Fibroblast of skin of scalp (primary cell): ENCODE measurements at places on chromosomes 16 and 17.

DNA sequence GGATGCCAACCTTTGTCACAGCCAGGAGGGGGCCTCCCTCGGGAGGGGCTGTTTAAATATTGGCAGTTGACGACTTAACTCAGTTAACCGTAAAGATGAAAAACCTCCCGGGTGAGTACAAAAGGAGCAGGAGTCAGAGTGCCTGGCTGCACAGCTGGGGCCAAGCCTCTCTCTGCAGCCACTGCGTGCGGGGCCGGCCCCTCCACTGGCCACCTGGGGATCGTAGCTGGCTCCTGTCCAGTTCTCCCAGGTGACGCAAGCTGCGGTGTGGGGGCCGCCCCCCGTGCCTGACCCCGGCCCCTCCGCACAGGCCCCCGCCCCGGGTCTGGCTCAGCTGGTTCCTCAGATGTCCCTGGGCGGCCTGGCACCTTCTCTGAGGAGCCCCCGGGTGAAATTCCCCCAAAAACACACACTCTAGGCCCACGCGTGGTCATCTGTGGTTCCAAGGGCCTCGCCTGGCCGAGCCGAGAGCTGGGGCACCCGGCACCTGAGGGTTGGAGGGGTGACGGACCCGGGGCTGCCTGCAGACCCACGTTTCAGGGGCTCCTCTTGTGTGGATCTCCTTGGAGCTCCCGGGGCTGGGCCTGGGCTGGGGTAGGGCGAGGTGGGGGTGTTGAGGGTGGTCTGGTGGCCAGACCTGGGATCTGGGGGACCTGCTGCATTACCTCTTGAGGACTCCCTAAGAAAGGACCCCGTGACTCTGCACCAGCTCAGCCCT, 7.4 kb upstream of the CACNA1H start:
- DNase-seq: no peak

DNA sequence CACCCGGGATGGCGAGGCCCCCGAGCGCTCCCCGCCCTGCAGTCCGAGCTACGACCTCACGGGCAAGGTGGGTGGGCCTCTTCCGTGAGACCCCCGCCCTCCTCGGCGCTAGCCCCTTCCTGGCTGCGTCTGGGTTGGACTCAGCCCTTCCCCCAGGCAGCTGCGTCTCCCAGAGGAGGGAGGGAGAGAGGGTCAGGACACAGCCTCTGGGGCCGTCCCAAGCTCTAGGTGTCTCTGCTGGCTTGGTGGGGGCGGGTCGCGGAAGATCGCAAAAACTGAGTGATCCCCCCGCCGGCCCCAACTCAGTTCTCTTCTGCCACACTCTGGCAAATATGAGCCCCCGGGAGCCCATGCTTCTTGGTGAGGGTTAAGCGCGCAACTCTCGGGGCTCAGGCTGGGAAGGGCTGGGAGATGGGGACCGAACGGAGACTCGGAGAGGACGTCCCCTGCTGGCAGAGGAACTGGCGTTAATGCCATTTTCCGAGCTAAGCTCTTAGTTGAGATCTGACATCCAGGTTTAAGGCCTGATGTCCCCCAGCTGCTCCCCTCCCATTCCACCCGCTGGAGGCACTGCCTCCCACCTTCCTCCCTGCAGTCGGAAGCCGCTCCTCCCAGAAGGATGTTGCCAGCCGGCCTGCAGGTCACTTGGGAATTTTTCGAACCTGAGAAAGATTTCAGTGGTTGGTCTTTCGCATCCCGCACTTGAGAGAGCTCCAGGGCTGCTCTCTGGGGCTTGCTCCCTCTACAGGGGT, 419 bp downstream of the RAB37 start:
- DNase-seq: peak; percentile 10

DNA sequence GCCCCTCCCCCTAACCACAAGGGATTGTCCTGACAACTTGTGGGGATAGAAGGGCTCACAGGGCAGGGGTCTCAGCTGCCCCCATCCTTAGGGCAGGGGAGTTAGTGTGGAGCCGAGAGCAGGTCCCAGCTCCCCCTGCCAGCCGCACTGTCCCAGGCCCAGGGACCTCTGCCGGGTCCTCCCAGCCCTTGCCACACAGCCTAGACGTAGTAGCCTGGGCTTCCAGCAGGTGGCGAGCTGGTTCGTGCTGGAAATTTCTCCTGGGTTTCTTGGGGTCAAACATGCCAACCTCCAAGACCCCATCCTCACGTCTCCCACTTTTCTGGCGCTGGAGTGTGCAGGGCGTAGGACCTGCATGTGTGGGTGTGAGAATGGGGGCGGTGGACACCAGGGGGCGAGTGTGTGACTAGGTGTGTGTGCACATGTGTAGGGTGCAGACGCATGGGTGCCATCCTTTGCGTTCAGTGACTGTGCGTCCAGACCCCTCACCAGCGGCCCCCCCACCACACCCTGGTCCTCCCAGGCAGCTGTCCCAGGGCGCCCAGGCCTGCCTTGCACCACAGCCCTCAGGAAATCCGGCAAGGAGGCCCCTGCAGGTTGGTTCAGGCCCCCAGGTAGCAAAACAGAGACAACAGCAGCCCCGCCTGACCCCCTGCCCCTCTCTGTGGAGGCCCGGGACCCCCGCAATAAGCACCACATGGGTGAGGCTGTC, 29.5 kb downstream of the SBK1 start:
- peak; percentile 4 for DNase-seq

GRCh38 chr17:27492470-27492869, 36.2 kb downstream of the KSR1 start:
- no peak for DNase-seq

DNA sequence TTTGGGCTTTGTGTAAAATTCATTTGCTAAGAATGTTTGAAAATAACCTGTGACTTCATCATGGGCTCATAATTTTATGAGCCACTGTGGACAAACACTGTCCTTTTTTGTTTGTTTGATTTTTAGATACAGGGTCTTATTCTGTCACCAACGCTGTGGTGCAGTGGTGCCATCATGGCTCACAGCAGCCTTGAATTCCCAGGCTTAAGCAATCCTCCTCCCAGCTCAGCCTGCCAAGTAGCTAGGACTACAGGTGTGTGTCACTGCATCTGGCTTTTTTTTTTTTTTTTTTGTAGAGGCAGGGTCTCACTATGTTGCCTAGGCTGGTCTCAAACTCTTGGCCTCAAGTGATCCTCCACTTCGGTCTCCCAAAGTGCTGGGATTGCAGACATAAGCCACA, 8.3 kb downstream of the TEX2 start:
- no peak for DNase-seq

GRCh38 chr17:79027925-79028491, 4.0 kb downstream of the C1QTNF1 start:
- DNase-seq: peak; percentile 75

DNA sequence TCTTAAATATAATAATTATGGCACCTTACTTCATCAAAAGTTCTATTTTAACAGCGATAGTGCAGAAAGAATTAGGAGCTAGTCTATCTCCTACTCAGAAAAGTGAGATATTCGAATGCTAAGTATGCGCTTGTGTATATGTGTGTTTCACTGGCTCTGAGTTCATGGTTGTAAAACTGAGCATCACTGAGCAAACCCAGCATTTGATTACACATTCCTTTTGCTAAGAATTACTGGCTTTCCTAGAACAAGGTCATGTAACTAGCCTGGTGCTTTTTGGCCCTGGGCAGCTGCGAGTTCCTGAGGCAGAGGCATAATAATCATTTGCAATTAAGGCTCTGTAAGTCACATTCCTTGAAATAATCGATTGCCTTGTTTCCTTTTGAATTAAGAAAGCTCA, 157.2 kb downstream of the SNX29 start:
- DNase-seq: no peak

DNA sequence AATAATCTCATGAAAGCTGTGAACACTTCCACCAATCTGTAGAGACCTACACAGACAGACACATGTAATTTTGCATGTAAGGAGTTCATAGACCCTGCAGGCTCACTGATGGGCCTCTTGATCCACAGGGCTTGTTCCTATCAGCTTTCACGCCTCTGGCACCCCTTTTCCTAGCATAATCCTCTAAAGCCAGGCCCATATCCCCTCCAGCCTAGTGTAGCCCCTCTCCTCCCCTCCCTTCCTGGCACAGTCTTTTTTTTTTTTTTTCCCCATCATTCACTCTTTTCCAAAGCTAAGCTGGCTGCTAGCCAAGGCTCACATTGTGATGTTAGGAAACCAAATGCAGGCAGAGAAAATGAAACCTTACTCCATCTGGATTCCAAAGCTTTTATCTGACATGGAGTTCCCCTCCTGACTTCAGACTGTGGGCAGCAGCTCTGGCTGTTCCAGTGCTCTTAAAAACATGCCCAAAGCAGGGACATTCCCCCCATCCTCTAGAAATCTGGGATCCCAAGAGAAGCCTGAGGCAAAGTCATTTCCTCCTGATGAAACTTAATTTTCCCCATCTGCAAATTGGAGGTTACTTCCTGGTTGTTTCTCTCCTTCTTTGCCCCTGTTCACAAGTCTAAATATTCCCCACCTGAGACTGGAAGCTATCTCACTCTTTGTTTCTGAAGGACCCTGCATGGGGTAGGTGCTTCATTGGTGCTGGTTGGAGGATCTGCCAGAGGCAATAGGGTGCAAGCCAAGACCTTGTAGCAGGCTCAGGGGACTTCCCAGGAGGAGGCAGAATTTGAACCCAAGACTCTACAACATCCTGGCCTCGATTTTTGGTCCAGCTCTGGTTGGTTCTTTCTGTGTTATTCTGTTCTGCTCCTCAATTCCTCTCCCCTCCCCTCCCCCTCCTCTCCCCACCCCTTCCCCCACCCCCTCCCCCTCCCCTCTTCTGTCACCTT, 9.9 kb upstream of the CCL5 start:
- peak; percentile 61 for DNase-seq

DNA sequence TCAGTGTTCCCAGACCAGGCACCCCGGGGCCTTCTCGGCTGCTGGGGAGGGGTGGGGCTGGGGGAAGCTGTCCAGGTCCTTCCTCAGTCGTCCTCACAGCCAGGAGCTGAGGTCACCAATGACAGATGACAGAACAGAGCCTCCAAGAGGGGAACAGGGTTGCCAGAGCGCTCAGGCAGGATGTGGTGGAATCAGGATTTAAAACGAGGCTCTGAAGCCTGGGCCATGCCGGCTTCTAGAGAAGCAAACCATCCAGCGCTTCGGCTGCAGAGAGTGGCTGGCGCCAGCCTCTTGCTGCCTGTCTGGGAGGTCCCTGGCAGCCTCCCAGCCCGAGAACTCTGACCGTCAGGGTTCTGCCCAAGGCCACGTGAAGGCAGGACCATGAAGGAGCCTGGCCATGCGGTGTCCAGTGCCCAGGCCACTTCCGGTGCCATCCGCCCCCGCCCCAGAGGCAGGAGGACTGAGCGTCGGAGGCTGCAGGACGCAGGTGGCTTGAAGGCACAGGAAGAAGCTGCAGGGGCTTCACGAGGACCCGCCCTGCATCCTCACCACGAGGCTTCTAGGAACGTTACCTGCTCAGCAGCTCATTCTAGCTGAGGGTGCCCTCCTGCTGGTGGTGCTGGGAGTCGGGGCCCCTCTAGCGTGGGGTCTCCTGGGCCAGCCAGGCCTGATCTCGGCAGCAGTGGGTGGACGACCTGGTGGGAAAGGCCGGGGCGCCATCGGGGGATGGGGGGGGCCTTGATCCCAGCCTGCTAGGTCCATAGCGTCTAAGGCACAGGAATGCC, 78.5 kb downstream of the KLHDC4 start:
- no peak for DNase-seq

- DNase-seq: no peak
These were observed 66.0 kb downstream of the GNAO1 start for GRCh38 chr16:56257239-56257638.

- no peak for DNase-seq
These were observed 78.5 kb downstream of the C16orf78 start for GRCh38 chr16:49452108-49452507.

DNA sequence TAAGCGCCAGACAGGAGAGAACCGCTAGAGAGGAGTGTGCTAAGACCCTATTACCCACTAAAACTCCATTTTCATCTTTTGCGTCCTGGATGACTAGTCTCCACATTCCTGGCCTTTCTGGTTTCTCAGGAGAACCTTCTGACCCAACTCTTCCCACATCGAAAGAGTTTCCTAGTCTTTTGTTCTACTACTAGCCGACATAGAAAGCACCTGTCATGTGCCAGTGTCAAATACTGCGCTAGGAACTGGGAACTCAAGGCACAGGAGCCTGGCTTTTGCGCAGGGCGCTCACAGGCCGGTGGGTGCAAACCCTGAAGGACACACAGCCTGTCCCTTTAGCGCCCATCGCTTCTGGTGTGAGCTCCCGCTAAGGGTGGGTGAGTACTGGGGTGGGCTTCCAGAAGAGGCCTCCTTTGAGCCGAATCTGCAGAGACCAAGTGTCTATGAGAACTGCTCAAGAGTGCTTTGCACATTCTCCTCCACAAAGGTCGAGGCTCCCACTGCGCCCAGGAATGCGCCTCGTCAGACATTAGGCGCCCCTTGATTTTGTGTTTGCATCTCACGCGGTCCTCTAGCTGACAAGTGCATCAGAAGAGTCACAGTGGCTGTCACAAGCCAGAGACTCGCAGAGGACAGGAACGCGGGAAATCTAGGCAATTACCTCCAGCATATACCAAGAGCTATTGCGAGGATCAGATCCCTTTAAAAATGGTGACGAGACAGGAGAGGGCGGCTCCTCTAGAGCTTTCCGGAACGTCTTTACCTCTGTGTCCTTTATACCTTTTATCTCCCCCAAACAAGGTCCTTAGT, 2.0 kb upstream of the PSMB3 start:
- no peak for DNase-seq

DNA sequence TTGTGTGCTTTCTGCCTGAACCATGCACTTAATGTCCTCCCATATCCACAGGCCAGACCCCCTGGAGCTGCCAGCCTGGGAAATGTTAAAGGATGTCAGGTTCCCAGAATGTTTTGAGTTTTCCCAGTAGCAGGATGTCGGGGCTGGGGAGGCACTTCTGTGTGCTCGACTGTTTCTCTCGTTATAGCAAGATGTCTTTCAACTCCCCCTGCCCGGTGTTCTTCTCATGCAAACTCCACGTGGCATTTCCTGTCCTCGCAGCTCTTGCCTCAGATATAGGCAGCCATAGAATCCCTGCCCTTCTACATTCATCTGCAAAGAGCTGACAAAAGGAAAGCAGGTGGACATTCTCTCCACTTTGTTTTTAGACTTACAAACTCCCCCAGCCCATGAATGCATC, 457.2 kb upstream of the CDH11 start:
- peak; percentile 44 for DNase-seq

- DNase-seq: no peak
These were observed 87.0 kb downstream of the ABCC1 start for GRCh38 chr16:16036359-16036792.

- peak; percentile 59 for DNase-seq
These were observed 2.2 kb upstream of the PDPK1 start for GRCh38 chr16:2535625-2536013.

DNA sequence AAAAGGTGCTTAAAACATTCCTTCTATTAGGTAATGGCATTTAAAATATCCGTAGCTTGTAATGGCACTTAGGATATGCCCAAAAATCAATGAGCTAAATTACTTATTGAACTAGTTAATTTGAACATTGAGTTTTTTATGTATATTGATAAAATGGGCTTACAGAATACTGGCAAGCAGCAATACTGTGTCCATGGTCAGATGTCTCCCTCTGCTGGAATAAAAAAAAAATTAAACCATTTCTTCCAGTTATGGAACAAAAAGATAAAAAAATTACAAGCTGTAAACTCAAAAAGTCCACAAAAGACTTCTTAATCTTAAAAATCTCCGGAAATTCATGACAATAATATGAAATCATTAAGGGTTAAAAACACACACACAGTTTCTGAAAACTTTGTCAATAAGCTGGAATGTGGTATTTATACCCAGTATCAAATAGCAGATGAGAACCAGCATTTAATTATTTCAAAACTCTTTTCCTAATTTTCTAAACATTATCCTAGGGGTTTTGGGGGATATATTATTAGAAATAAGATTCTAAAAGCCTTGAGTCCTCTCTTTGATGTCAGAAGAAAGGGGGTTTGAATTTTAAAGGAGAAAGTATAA, 21.5 kb upstream of the PSMD7 start:
- peak; percentile 33 for DNase-seq
